ENCODE measurements at places on chromosomes 3 and 15. TPM values are rescaled to one million over a fixed set of nuclear protein-coding genes. Genes with fewer than 3 reads are reported as not detected.

FETUB gene
- total RNA-seq = not detected

RLBP1 gene
- total RNA-seq = not detected

GAP43 gene
- not detected for total RNA-seq

CCNL1 gene
- 246 TPM for total RNA-seq

ATRIP gene
- total RNA-seq = 14.9 TPM

BCL2A1 gene
- 28.3 TPM for total RNA-seq

SLC33A1 gene
- total RNA-seq = 29.6 TPM

AGTR1 gene
- not detected for total RNA-seq

NUP210 gene
- 162 TPM for total RNA-seq

AQR gene
- total RNA-seq = 33.6 TPM

NAALADL2 gene
- not detected for total RNA-seq

LMAN1L gene
- total RNA-seq = 0.38 TPM

AGBL1 gene
- total RNA-seq = not detected

NBEAL2 gene
- 193 TPM for total RNA-seq

ANKDD1A gene
- total RNA-seq = 6.7 TPM

B4GALT4 gene
- total RNA-seq = 16.4 TPM

DTX3L gene
- total RNA-seq = 92.4 TPM

SENP5 gene
- total RNA-seq = 30.6 TPM

FSTL1 gene
- 0.23 TPM for total RNA-seq

UTS2B gene
- not detected for total RNA-seq

ANKUB1 gene
- not detected for total RNA-seq

KIF9 gene
- 2.5 TPM for total RNA-seq

SLC15A2 gene
- total RNA-seq = 4.0 TPM

MESP2 gene
- total RNA-seq = not detected

GOLGA6D gene
- not detected for total RNA-seq

PLS1 gene
- 2.7 TPM for total RNA-seq

BFSP2 gene
- 0.68 TPM for total RNA-seq

PRICKLE2 gene
- not detected for total RNA-seq

CIB2 gene
- 0.71 TPM for total RNA-seq

C2CD4A gene
- not detected for total RNA-seq

SCN11A gene
- 0.03 TPM for total RNA-seq

HCLS1 gene
- 343 TPM for total RNA-seq

USP50 gene
- not detected for total RNA-seq

ITGA11 gene
- total RNA-seq = 1.2 TPM

ZNF501 gene
- 2.5 TPM for total RNA-seq

CRYBG3 gene
- 6.7 TPM for total RNA-seq

GOLGA8M gene
- 1.1 TPM for total RNA-seq

SRP14 gene
- total RNA-seq = 144 TPM

ECE2 gene
- not detected for total RNA-seq

IL17RD gene
- not detected for total RNA-seq

TIMP4 gene
- not detected for total RNA-seq

ROBO2 gene
- total RNA-seq = not detected

CAMKV gene
- not detected for total RNA-seq

RBPMS2 gene
- not detected for total RNA-seq

SPINT1 gene
- 6.8 TPM for total RNA-seq

SAXO2 gene
- not detected for total RNA-seq

NDN gene
- 4.0 TPM for total RNA-seq

ACP3 gene
- not detected for total RNA-seq

HGD gene
- 0.67 TPM for total RNA-seq

ATP8B4 gene
- 1.6 TPM for total RNA-seq

LIPC gene
- total RNA-seq = 1.2 TPM

COLQ gene
- 4.5 TPM for total RNA-seq

CNTN3 gene
- total RNA-seq = not detected

C15orf62 gene
- 1.5 TPM for total RNA-seq

SSUH2 gene
- 0.13 TPM for total RNA-seq

MOBP gene
- not detected for total RNA-seq
